ENCODE measurements at places on chromosomes 16 and 17.

GRCh38 chr16:27820646-27821345, 242.7 kb downstream of the GSG1L start:
- no peak for DNase-seq

- DNase-seq: no peak
Measured at GRCh38 chr16:26672206-26672605, 394.5 kb upstream of the C16orf82 start.

- DNase-seq: no peak
Measured at GRCh38 chr17:77619326-77619725, 339.2 kb upstream of the TNRC6C start.

GRCh38 chr17:8369944-8370343, 6.6 kb downstream of the KRABD2 start:
- no peak for DNase-seq

GRCh38 chr17:27413315-27413714, 42.9 kb upstream of the KSR1 start:
- DNase-seq: no peak

DNA sequence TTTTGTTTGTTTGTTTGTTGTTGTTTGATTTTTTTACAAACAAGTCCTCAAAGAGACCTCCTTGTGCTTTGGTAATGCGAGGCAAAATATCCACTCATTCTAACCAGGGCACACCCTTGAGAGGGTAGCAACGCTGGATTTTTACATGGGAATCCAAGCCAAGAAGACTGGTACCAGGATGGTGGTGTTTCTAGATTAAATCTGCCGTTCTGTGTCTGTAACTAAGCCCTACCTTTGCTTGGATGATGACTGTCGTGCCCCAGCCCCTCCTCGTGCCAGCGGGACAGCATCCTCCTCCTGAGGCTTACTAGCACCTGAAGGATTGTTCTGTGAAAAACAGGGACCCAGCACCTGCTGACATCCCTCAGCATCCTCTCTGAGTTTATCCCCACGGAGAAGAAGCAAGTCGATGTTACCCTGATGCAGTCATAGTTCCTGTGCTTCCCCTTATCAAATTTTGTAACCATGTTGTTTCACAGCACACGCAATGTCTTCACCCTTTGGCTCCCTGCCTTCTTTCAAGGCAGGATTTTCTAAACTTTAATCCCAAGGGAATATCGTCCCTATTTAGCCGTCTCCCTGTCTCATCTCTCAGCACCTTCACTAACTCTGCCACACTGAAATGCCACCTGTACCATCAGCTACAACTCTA, 5.1 kb upstream of the HSBP1 start:
- no peak for DNase-seq

DNA sequence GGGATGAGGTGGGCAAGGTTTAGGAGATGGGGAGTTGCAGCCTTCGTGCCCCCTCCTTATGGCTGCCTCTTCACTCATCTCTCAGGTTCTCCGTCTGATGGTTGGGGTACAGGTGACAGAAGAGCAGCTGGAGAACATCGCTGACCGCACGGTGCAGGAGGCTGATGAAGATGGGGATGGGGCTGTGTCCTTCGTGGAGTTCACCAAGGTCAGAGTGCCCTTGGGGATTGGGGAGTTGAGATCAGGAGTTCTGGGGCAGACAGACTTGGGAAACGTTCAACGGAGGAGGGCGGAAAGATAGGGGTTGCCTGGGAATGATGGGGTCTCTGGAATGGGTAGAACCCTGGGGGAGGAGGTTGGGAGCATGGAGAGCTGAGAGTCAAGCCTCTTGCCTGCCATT, 2.3 kb downstream of the CHP2 start:
- no peak for DNase-seq

- DNase-seq: no peak
Measured at GRCh38 chr17:15918661-15919259, 26.2 kb upstream of the ADORA2B start.

- DNase-seq: no peak
Measured at GRCh38 chr17:30395398-30396022, 16.8 kb downstream of the CPD start.

DNA sequence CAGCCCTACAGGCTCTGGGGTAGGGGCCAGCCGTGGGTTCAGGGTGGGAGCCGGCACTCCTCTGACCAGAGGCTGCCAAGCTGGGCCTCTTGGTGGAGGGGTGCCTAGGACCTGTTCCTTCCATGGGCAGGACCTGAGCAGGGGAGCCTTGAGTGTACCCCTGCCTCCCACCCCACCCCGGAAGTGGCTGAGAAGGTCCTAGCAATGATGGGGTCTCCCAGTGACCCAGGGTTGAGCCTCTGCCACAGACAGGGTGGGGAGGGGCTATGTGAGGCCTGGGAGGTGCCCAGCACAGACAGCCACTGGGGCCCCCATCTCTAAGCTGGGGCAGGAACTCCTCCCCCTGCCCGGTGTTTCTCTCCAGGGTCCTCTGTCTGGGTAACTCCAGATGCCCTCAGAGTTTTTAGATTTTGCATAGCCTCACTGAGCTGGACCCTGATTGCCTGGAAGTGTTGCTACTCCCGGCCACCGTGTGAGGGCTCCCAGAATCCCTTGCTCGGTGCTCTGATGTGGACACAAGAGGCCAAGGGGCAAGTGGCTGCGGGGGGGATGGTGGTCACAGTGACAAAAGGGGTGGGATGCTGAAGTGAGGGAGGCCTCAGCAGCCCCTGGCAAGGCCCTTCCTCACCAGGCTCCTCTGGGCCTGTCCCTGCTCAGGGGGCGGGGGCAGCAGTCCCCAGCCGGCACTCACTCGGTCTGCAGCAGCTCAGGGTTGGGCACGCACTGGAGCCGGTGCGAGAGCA, 6.4 kb upstream of the MTSS2 start:
- no peak for DNase-seq

DNA sequence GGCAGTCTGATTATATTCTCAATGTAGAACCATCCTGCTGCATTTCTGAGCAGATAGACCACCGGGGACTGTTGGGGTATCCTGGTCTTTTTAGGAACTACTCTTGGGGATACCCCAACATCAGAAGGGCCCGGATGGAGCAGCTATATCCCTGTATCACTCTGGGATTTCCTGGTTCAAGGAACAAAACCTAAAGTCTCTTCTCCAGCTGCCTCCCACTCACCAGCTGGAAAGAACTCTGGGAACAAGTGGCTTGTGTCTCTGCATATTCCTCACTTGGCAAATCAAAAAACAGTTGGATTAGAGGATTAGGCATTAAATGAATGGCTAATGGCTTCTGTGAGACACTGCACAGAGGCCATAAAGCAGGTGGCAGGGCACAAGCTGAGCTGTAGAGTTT, 62.3 kb upstream of the HS3ST2 start:
- DNase-seq: no peak

DNA sequence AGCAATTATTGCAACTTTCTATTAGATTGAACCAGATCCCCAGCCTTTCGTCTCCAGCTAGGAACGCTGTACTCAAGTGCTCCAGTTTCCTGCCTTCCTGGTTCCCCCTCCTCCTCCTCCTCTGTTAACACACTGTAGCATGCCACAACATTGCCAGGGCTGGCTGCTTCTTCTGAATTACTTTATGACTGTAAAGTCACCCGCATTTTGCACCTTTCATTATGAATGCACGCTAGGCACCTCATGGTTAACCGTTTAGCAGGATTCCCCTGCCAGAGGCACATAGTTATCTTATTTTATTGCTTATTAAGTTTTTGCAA, 4.5 kb downstream of the ZNF423 start:
- DNase-seq: no peak

GRCh38 chr17:1270210-1271029, at the start of gene BHLHA9:
BHLHA9 (plus strand) TSS chr17:1270444; CDS start chr17:1270564, 120 bp downstream.
- DNase-seq: no peak

GRCh38 chr17:69473841-69474831, 59.6 kb downstream of the MAP2K6 start:
- DNase-seq: no peak

DNA sequence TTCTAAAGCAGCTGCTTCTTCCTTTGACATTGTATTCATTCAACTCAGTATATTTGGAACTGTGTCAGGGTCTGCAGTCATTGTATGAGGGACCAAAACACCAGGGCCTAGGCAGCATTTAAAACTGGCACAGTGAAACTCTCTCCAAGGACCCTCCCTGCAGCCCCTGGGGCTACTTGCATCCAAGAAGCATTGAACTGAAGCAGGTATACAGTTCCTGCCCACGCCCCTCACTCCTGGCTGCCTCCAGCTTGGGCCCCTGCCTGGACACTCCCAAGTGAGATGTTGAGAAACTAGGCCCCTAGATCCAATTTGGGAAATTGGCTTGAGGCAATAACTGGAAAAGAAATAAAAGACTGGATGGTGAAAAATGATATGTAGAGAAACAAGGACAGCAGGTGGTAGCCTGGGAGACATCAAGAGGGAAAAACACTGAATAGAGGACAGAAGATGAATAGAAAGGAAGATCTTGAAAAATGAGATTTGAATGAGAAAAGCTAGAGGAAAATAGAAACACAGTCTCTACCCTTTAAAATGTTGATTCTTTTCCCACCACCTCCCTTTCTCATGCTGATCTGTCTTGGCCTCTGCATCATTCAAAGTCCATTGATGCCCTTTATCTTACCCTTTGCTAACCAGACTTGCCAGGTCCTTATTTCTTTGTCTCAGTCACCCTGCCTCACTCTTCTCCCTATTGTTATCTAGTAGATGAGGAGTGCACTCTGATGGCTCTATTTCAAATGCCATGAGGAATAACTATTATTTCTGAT, 368.8 kb upstream of the CDH8 start:
- no peak for DNase-seq

- no peak for DNase-seq
Measured at GRCh38 chr16:15053904-15054303, 2.0 kb downstream of the NTAN1 start.

GRCh38 chr16:75064403-75065148, 52.0 kb downstream of the LDHD start:
- DNase-seq: no peak

- no peak for DNase-seq
Measured at GRCh38 chr16:89410322-89410721, 80.0 kb downstream of the ANKRD11 start.

- DNase-seq: peak; percentile 37
Measured at GRCh38 chr17:3960764-3961163, 3.5 kb downstream of the ATP2A3 start.

- DNase-seq: no peak
Measured at GRCh38 chr16:17567455-17567854, 96.7 kb upstream of the XYLT1 start.

- no peak for DNase-seq
Measured at GRCh38 chr16:81574168-81574567, 129.6 kb downstream of the CMIP start.

DNA sequence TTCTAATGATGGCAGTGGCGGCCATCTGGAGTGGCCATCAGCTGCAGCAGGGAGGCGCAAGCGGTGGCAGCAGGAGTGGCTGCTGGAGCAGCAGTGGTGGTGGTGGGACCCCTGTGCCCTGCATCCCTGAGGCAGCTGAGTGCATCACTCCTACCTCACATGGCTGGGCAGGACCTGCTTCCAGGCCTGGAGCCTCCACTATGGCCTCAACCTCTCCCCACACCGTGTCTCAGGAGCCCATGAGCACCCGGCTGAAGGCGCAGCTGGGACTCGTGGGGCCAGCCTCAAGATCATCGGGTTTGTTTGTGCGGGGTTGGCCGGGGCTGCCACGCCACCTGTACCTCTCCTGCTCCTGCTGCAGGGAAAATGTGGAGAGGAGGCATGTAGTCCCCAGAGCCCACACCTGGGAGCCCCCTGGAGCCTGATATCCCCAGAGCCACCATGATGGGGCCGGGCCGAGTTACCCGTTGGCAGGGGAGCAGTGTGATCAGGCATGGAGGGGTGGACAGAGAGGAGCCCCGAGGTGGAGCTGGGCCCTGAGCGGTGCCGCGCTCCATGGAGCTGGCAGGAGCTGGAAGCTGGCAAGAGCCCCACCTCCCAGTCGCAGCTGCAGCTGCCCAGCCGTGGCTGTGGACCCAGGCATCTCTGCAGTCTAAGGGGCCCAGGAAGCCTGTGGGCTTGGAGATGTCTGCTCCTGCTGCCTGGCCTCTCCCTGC, 16.7 kb downstream of the RHOT1 start:
- DNase-seq: no peak

DNA sequence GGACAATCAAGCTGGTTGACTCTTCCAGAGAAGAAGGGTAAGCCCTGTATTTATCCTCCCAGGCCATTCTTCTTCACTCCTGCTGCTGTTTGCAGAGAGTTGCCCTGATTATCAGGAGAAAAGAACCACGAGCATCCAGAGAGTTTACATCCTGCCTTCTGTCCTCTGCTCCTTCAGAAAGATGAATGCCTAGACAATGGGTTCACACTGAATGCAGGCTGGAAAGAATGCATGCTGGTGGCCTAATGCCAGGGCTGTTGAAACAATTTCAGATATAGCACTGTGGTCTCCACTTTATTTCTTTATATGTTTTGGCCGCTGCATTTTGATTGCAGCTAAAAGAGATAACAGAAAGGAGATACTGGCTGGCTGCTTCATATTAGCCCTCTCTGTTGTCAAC, 21.2 kb upstream of the HAS3 start:
- DNase-seq: no peak

DNA sequence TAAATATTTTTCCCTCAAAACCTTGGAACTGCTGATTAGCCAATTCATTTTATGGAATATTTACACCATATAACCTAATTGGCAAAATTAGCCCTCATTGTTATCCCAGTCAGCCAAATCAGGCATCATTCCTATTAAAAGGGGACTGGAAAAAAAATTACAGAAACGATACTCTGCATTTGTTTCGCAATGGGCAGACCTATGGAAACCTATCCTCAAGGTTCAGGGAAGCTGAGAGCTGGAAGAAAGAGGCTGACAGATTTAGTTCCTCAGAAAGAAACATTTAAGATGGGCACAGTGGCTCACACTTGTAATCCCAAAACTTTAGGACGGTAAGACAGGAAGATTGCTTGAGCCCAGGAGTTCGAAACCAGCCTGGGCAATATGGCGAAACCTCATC, 85.6 kb upstream of the RPH3AL start:
- no peak for DNase-seq

DNA sequence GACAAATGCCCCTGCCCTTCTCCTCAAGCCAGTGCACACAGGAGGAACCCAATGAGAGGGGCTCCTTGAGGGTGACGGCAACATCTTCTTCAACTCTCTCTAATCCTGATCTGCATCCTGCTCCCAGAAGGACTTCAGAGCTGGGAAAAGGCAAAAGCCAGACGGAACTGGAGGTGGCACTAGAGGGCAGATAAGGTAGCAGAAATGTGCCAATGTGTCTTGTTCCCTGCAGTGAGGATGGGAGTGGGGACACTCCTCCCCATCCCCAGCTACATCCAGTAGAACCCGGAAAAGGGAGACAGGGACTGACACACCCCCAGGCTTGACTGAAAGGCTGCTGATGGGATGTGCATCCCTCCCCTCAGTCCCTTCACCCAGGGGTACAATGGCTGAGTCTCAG, 28.5 kb downstream of the SRCIN1 start:
- DNase-seq: no peak
